ENCODE measurements at places on chromosomes 2 and 18.

DNA sequence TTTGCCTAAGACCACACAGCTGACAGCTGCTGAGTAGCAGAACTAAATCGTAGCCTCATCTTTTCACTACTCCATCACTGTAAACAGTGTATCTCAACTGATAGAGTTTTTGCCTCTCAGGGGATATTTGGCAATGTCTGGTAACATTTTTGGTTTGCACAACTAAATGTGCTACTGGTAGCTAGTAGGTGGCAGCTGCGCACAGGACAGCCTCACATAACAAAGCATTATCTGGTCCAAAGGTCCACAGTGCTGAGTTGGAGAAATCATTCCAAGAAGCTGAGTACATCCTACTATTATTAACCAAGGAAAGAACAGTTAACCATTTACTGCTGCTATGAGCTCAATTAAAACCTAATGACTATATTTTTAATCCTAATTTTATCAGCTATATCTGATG lies 6.1 kb upstream of the CCDC102B start:
- DNase-seq: no peak

DNA sequence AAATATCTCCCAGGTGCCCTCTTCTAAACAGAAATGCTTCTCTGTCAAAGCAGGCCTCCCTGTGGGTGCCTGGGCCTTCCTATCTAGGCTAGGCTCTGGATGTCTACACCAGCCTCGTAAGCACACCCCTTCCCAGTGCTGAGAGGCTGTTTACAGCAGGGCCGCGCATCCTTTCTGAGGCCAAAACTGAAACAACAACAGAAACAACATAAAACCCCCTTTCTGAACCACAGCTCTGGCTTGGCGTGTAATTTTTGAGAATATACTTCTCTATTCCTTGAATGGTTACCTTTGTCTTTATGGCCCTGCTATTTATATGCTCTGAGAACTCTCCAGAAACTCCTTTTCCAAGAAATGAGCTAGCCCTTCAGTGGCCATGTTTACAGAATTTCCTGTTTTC lies 118.4 kb downstream of the BCL2L11 start:
- no peak for DNase-seq

GRCh38 chr2:109304731-109305470 lies 175.9 kb downstream of the SH3RF3 start:
- no peak for DNase-seq

DNA sequence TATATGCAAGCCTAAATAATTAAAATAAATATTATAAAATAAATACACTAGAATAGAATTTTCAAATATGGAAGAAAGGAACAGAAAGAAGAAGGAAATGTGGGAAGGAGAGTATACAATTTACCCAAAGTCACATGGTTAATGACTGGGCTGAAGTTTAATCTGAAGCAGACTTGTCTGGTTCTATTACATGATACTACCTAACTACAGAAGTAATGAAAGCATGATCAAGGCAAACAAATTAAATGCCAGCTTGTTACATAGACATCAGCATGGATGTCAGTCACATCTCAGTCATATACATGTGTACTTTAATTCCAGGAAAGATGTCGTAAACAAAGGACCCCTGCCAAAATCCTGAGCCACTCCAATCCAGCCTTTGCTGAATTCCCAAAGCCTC lies 1060.8 kb downstream of the CNTNAP5 start:
- no peak for DNase-seq

GRCh38 chr18:11309172-11309571 lies 159.8 kb upstream of the PIEZO2 start:
- no peak for DNase-seq

DNA sequence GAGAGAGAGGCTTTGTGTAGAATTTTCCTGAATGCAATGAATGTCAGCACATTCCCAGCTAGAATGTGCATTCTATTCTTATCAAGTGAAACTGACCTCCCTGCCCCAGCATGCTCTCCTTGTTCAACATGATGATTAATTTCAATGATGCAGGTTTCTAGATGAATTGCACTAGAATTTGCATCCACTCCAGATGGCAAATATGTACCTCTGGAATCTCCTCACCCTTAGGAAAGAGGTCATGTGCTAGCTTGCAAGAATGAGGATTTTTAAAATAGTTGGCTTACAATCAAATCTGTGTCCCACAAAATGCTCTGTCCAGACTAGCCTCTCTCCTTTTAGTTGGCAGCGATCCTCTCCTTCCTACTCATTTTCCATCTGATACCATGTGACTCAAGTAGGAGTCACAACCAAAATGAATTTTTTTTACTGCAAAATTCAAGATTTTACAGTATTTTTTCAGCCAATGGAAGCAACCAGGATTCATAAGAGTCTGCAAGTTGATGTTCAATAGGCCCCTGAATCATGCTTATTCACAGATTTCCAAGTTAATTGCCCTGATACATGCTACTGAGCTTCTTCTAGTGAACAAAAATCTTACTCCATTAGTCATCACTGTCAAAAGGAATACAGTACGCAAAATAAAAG lies 21.0 kb upstream of the STAT4 start:
- peak; percentile 74 for DNase-seq

DNA sequence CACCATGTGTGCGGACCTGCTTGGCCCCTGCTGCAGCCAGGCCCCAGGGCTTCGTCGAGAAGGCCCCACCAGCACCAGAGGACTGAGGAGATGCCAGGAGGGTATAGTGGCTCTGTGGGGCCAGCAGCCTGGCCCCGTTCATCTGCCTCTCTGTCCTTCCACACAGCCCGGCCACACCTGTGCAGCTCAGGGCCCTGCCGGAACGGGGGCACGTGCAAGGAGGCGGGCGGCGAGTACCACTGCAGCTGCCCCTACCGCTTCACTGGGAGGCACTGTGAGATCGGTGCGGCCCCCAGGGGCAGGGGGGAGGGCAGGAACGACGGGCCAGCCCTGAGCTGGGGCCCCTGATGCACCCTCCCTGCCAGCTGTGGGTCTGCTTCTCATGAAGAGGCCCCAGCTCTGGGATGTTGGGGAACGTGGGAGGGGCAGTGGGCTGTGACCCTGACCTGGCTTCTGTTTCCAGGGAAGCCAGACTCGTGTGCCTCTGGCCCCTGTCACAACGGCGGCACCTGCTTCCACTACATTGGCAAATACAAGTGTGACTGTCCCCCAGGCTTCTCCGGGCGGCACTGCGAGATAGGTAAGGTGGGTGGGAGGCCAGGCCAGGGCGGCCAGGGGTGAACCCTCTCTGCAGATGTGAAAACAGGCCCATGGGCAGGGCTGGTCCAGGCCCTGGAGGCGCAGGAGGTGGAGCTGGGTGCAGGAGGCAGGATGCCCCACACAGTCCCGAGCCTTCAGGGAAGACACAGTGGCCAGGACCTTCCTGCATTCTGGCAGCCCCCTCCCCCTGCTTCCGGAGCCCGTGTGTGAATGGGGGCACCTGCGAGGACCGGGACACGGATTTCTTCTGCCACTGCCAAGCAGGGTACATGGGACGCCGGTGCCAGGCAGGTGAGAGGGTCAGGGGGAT lies 50.3 kb downstream of the MTERF4 start:
- DNase-seq: no peak

GRCh38 chr2:14401873-14402272 lies 230.6 kb upstream of the LRATD1 start:
- no peak for DNase-seq

DNA sequence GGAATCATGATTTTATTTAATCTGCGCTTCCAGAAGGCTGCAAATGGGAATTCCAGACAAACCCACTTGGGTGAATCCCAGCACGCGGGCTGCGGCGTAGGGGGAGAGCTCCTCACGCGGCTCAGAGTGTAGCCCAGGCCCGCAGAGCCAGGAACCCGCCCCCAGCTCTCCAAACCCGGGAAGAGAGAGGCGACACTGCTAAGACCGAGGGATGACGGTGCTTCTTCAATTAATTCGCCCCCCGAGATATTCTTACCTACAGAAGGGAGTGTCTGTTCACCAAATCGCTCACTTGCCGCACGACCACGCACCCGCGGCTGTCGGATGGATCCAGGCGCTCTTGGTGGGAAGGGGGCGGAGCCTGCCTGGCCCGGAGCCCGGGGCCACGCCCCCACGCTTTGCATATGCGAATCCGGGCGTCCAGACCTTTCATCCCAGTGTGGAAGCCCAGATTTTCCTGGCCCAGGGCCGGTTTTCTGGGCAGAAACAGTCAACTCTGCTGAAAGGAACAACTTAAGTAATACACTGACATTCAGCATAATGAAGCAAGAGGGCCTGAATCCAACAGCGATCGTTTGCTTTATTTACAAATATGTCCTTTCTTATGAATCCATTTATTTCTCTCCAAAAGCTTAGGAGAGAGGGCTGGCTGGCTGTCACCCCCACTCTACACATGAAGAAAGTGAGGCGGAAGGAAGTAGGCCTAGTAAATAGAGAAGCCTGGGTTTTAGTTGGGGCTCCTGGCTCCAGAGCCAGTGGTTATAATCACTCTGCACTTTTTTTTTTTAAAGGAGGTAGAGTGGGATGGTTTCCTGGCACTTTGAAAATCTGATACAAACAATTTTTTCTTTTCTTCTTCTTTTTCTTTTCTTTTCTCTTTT lies at the start of gene SLC19A3:
TSS of gene SLC19A3 (minus strand) at position 342 of the 881 bp plus-strand sequence. CDS start 15,710 bp downstream, outside the sequence.
- peak; percentile 80 for DNase-seq

Data from astrocyte of the cerebellum (primary cell).